ENCODE measurements at places on chromosomes 6 and 20. TPM values are rescaled to one million over a fixed set of nuclear protein-coding genes. Genes with fewer than 3 reads are reported as not detected.

The PHF10 gene
- 64.5 TPM for total RNA-seq

The APOBEC2 gene
- not detected for total RNA-seq

The HSPA1L gene
- total RNA-seq, result 2.7 TPM

The SMIM28 gene
- not detected for total RNA-seq

The TMEM74B gene
- total RNA-seq, result not detected

The NOX3 gene
- total RNA-seq, result not detected

The DBNDD2 gene
- 6.6 TPM for total RNA-seq
